ENCODE measurements at places on chromosomes 12 and 14.

GRCh38 chr12:79959484-79959883 lies 24.6 kb upstream of the PPP1R12A start:
- DNase-seq: no peak

DNA sequence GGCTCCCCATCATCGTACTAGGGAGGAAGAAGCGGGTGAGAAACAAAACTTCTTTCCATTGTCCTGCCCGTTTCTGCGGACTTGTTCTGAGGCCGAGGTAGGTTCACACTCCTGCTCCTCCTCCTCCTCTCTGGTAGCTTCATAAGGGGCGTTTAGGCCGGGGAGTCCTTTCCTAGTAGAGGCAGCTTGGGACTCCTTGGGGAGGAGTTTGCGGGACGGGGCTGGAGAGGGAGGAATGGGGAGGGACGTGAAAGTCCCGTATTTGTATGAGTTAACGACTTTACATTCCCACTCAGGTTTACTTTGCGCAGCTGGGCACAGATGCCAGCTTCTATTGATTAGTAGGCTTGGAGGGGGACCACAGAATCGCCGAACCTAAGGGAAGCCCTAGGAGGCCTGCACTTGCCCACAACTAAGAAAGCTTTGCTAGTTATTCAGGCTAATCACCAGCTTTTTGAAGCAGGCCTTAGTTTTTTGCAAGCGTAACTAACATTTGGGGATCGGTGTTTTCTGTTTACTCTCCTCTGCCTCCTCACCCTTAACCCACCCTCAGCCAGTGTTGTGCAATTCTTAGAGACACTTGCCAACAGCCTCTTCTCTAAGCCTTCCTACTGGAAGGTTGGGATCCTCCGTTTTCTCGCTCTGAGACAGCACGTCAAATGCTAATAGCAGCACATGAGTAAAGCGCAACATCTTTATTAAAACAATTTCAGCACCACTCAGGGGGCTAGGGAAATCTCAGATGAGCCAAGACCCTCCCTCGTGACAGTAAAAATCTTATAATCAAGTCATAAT lies 499 bp downstream of the RNASE4 start:
- no peak for DNase-seq

DNA sequence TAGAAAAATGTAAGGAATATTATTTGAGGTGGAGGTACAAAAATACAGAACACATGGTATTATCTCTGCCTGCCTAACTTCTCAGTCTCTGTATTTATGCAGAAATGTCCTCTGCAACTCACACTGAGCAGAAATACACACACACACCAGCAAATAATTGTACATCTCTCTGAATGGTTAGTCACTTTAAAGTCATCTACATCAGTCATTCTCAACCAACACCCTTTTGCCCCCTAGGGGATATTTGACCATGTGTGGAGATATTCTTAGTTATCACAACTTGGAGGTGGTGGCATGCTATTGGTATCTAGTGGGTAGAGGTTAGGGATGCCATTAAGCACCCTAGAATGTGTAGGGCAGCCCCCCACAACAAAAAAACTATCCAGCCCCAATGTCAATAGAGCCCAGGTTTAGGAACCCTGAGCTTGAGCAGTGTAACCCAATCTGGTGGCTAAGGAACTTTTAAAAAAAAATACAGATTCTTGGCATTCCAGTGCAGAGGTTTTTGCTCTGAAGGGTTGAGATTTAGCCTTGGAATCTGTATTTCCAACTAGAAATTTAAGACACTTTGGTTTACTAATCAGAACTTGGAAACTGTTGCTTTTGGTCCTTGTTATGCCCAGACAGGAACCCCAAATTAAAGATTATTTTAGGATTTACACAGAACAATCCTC lies 183.8 kb downstream of the TBX5 start:
- DNase-seq: no peak

GRCh38 chr14:77270361-77271112 lies 469 bp downstream of the NGB start:
- no peak for DNase-seq

DNA sequence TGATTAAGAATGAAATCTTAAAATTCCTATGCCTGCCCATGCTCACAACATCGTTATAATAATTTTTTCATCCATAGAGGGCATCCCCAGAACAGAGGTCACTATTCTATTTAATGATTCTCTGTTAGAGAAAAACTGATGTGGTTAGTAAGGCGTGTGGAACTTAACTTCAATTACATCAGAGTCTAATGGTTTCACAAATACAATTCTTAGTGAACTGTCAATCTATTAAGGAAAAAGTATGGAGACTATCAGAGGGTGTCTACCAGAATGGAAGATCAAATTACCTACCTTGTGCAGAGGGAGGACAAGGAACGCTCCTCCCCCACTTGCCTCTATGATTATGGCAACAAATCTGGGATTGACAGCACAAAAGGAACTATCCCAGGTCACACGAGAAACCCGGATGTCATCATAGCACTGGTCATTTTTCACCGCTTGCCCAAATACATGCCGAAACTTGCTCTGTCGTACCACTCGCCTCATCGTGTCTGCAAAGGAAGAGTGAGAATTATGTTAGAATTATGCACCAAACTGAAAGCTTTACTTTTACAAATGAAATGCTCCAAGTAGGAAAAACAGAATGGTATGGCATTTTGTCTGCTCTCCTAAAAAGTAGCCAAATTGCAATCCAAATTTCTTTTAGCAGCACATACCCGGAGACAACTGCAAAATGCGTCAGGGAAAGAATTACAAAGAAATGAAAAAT lies 30.3 kb downstream of the CORO1C start:
- no peak for DNase-seq

- DNase-seq: no peak
These were observed 50.4 kb downstream of the GXYLT1 start for GRCh38 chr12:42094277-42094676.

GRCh38 chr14:72726444-72726843 lies 167.5 kb downstream of the DPF3 start:
- no peak for DNase-seq

GRCh38 chr12:11687528-11687927 lies 38.1 kb downstream of the ETV6 start:
- DNase-seq: no peak

DNA sequence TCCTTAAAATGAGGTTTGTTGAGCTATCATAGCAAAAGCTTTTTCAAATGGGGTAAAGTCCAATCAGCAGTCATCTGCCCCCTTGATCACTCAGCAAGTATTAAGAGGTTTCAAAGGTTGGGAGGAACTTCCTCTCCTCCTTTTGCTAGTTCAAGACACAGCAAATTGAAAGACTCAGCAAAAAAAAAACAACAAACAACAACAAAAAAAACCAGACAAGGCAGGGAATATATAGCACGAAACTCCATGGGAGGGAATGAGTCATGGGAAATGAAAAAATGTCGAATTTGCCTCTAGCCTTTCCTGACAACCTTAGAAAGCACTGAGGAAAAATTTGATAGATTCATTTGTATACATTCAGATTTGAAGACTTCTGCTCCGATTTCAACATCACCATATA lies 1.6 kb upstream of the SLC7A8 start:
- DNase-seq: no peak

- DNase-seq: no peak
These were observed 31.9 kb downstream of the NUAK1 start for GRCh38 chr12:106106892-106107291.

DNA sequence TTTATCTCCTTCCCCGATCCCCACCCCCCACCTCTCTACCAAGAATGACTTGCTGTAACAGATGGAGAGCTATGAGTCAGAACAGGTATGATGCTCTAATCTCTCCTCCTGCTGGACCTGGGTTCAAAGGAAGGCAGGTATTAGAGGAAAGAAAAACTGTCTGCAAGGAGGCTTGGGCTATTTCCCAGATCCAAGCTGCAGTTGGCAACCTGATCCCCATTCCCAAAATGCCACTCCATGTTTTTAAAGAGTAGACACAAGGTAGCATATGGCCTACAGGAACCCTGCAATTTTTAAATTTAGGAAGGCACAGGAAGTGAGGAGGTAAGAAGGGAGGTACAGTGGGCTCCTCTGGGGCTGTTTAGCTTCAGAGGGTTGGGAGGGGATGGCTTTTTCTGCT lies 33.0 kb downstream of the SRRM4 start:
- no peak for DNase-seq

GRCh38 chr14:90184571-90185266 lies 71.6 kb upstream of the PSMC1 start:
- no peak for DNase-seq

GRCh38 chr14:76922584-76922983 lies 96.4 kb downstream of the LRRC74A start:
- DNase-seq: no peak

DNA sequence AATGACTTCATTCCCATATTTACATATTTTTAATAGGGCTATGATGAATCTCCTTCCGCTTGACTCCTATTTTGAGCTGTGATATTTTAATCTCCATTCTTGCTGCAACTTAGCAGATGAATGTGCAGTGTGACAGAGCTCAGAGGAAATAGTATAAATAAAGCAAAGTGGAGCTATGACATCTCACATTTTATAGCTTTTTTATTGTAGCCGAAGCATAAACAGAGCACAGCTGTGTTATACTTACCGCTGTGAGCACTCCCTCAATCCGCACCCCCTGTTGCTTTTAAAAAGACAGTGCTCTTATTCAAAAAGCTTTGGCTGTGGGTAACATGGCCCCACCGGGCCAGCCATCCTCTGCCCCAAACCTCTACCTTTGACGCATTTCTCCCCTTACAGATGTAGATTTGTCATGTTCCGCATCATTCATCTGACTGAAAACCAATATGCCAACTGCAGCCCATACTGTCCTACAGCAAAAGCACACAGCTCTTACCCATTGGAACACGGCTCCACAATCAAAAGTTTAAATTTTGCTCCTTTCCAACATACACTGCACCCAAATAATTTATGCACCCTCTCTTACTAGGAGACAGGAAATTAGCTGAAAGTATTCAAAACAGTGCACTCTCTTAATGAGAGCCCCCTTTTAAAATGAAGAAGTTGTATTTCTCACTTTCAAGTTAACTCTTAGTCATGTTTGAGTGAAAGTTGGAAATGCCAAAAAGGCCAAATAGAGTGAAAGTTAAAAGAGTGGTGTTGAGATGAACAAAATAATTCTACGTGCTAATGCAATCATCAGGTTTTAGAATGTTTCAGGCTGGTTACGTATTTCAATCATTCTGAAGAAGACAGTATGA lies 429.3 kb upstream of the SOX5 start:
- no peak for DNase-seq

DNA sequence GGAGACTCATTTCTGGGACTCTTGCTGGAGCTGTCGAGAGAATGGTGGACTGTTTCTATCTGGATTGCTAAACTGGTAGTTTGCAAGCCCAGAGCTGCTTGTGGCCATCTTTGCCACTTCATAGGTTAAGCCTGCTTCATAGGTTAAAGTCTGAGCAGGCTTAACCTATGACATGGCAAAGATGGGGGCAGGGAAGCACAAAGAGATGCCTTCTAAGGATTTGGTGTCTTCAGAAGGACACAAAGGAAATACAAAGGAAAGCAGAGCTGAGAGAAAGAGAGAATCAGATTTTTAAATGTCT lies 78.4 kb upstream of the MAX start:
- DNase-seq: no peak

GRCh38 chr14:105549481-105549880 lies 23.1 kb downstream of the TMEM121 start:
- no peak for DNase-seq

DNA sequence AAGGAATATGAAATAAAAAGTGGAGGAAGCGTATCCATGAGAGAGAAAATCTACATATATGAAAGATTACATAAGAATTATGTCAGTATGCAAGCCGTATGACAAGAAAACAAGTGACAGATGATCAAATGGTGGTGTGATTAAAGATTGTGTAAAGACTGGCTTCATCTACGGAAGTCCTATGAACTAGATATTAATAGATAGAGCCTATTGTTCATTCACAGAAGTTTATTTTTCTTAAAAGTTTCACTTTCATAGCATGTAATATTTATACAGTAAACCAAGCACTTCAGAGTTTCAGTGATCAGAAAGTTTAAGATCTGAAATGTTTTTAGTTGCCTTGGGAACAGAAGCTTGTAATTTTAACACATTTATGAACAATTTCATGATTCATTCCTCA lies 84.5 kb downstream of the VRK1 start:
- DNase-seq: no peak

DNA sequence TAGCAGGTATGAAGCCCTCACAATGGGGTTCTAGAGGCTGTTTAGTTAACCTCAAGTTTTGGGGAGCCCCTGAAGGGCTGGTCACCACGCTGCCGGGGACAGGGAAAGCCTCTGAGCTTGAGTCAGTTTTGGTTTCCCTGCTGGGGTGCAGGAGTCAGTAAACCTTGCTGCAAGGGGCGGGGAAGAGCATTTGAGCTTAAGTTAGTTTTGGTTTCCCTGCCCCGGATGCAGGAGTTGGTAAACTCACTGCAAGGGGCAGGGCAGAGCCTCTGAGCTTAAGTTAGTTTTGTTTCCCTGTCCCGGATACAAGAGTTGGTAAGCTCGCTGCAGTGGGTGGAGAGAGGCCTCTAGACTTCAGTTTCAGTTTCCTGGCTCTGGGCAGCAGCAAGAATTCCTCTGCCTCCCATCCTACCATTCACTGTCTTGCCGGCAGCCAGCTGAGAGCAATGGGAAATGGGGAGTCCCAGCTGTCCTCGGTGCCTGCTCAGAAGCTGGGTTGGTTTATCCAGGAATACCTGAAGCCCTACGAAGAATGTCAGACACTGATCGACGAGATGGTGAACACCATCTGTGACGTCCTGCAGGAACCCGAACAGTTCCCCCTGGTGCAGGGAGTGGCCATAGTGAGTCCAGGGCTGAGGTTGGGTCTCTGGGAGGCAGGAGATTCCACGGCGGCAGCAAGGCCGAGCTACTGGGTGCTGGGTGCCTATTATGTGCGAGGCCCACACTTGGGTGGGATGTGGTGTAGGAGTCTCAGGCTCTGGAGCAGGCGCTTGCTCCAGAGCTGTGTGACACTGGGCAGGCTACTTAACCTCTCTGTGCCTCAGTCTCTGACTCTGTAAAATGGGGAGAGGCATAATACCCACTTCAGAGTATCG lies at the start of gene OAS2:
Gene OAS2 (plus strand): TSS at position 357 of the 878 bp plus-strand sequence. CDS start 90 bp downstream, at position 447.
- DNase-seq: peak; percentile 74

DNA sequence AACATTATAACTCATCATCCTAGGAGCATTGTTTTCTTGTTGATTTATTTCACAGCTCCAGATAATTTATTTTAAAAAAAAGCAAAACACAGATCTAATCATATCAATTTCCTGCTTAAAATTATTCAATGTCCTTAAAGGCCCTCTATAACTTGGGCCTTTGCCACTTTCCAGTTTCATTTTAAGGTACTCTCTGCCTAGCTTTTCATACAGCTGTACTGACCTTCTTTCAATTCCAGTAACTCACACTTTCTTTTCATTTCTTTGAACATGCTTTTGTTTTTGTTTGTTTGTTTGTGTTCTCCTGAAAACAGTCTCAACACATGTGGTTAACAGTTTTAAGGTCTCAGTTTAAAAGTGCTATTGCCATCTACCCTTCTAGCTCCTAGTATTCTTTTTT lies 281.9 kb downstream of the ACSS3 start:
- DNase-seq: no peak

GRCh38 chr12:102299731-102300130 lies 102.1 kb upstream of the PMCH start:
- no peak for DNase-seq

- DNase-seq: no peak
These were observed 80.3 kb upstream of the RBM19 start for GRCh38 chr12:114046236-114046998.

Measured in thymus (tissue), 14 donors.